Spinal cord (tissue), 10 donors: ENCODE measurements at places on chromosomes 6 and 20.

- peaks cover 10% of the 10 kb centered on the region for H3K36me3 ChIP-seq
- H3K27ac ChIP-seq: no peak overlapping the region
- no peaks in the 10 kb centered on the region for H3K27me3 ChIP-seq
- H3K4me3 ChIP-seq: no peak overlapping the region
- peaks cover 14% of the 10 kb centered on the region for H3K4me1 ChIP-seq
- DNase-seq: no peak
Measured at GRCh38 chr6:43311666-43312065, 3.0 kb upstream of the CRIP3 start.

GRCh38 chr20:43631598-43631997 is 35.3 kb upstream of the MYBL2 start:
- no peaks in the 10 kb centered on the region for H3K27me3 ChIP-seq
- H3K4me3 ChIP-seq: no peak overlapping the region
- no peaks in the 10 kb centered on the region for H3K4me1 ChIP-seq
- no peak for DNase-seq

DNA sequence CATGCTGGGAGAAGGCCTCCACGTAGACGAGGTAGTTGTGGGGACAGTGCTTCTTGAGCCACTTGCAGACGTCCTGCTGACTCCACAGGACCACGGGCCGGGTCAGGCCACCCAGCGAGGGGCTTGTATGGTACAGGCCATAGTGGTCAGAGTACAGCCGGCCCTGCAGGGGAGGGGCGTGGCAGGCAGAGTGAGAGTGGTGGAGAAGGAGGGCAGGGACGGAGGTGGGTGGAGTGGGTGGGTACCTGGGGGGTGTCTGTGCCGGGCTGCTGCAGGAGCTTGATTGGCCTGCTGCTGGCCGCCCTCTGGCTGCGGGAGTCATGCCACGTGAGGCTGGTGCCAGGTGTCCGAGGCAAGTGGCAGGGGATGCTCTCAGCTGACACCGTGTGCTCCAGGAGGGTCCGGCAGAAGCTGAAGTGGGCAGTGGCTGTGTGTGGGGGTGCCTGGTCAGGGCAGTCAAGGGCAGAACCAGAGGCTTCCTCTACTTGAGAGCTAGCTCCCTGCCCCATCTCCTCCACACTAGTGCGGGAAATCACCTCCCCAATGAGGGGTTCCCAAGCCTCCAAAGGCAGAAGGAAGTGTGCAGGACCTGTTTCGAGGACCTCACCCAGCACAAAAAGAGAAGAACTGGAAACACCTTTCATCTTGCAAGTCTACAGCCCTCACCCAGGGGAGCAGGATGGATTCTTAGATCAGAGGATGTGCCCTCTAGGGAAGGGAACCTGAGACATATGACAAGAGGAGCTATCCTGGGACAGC is 2.3 kb downstream of the SAMD10 start:
- peak; percentile 2 for DNase-seq
- no peaks in the 10 kb centered on the region for H3K27me3 ChIP-seq
- peaks cover 54% of the 10 kb centered on the region for H3K4me1 ChIP-seq
- no peak overlapping the region for H3K27ac ChIP-seq
- no peak overlapping the region for H3K4me3 ChIP-seq

DNA sequence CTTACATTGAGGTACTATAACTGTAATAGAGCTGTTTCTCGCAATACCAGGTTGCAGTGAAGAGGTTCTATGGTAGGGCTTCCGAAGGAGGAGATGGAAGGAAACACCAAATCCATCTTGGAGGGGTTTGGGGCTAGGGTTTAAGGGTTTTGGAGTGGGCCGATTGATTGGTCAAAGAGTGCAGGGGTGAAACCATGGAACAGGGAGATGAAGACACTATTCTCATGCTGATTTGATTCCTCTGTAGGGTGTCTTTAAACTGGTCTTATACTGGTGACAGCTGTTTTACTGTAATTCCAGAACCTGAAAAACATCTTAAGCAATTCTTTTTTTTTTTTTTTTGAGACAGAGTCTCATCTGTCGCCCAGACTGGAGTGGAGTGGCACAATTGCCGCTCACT is 7.8 kb downstream of the SMIM13 start:
- no peak overlapping the region for H3K27ac ChIP-seq
- H3K4me3 ChIP-seq: no peak overlapping the region
- no peak for DNase-seq
- peaks cover 3% of the 10 kb centered on the region for H3K36me3 ChIP-seq
- no peaks in the 10 kb centered on the region for H3K27me3 ChIP-seq

GRCh38 chr6:140051521-140052512 is 677.4 kb upstream of the CITED2 start:
- H3K27me3 ChIP-seq: no peaks in the 10 kb centered on the region
- H3K36me3 ChIP-seq: no peaks in the 10 kb centered on the region

DNA sequence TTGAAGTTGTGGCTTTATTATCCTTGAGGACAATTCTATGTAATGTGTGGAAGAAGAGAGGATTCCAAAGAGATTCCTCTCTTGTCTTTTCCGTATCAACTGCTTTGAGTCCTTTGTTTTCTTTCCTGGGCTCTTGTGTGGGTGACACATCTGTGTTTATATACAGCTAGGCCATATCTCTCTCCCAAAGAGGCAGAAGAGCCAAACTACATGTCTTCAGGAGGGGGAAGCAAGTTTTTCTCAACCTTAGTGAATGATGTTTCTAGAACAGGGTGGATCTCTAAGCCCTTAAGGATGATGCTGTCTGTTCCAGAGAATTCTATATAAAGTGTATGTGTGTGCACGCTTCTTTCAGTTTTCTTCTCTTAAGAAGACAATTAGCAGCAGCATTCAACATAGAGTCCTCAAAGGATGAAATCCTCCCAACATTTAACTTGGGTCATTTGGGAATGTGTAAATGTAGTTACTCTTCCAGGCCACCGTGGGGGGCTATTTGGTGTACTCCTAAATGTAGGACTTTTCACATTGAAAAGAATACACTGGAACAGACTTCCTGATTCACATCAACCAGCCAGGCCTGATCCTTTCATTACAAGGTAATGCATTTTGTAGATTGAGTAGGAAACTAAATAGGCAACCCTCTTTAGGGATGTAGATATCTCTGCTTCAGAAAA is 92.8 kb upstream of the EEF1E1 start:
- no peaks in the 10 kb centered on the region for H3K36me3 ChIP-seq
- no peaks in the 10 kb centered on the region for H3K27me3 ChIP-seq
- no peak overlapping the region for H3K27ac ChIP-seq
- H3K4me3 ChIP-seq: no peak overlapping the region
- H3K4me1 ChIP-seq: no peaks in the 10 kb centered on the region

DNA sequence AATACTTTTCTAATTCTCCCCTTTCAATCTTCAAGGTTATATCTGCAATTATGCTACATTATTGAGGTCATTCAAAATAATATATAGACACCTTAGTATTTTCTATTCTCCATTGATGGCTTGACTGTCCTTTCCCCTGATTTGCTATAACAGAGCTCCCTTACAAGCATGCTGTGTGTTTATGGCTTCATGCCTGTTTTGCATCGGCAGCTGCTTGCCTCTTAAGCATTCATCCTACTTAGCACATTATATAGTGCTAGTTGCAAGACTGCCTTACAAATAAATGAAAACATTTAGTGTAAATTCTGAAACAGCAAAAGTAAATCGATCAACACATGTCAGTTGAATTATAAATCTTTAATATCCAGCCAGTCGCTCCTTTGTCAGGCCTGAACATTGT is 476.2 kb upstream of the POU3F2 start:
- H3K36me3 ChIP-seq: no peaks in the 10 kb centered on the region
- H3K27ac ChIP-seq: no peak overlapping the region
- no peaks in the 10 kb centered on the region for H3K27me3 ChIP-seq
- H3K4me3 ChIP-seq: no peak overlapping the region

DNA sequence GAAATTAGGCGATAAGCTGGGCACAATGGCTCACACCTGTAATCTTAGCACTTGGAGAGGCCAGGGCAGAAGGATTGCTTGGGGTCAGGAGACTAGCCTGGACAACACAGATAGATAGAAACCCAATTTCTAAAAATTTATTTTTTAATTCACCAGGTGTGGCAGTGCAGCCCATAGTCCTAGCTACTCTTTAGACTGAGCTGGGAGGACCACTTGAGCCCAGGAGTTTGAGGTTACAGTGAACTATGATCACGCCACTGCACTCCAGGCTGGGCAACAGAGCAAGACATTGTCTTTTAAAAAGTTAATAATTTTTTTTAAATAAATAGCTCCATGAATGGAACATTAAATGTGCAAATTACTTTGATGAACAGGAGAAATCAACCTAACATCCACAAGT is 8.2 kb downstream of the ZNF318 start:
- no peaks in the 10 kb centered on the region for H3K4me1 ChIP-seq
- no peak overlapping the region for H3K27ac ChIP-seq
- H3K36me3 ChIP-seq: peaks cover 35% of the 10 kb centered on the region

DNA sequence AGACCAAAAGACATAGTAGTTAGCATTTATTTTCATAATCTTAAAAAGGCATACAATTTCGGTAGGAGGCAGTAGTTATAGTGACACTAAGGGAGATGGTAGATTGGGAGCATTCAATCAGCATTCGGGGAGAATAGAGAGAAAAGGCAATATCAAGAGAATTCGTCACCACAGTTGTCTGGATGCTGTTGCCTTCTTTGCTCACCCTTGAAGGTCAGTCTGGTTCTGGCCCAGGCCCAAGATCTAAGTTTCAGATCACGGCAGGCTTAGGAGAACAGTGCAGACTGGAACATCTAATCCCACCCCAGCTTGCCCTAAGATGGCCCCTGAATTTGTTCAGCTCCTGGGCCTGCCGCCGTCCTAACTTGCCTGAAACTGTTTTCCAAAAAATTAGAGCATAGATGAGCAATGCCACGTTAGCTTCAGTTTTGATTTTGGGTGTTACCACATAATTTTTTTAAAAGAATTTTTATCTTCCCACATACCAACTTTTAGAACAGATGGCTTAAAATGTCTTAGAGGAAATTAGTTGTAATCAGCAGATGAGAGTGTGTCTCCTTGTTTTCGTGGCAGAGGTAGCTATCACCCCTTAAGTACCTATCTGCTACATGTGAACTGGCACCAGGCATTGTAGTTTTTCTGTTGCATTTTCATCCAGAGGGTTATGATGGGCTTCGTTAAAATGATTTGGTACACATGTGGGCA is 8.3 kb upstream of the CEP85L start:
- H3K4me1 ChIP-seq: peaks cover 4% of the 10 kb centered on the region
- H3K36me3 ChIP-seq: no peaks in the 10 kb centered on the region
- H3K4me3 ChIP-seq: no peak overlapping the region
- no peaks in the 10 kb centered on the region for H3K27me3 ChIP-seq

DNA sequence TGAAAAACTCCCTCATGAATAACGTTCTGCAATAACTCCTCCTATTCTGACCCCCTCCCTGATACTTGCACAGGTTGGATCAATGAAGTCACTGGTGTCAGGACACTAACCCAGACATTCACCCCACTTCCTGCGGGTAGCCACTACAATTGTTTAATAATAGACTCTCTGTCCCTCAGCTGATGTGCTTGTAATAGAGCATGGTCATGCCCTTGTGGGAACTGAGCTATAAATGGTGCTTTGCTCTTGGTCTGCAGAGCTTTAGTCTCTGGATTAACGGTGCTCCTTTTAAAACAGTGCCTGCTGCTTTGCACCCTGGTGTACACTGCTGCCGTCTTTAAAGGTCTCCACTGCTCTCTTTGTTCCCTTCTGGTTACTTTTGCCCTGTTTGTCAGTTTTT is 127.3 kb downstream of the BACH2 start:
- no peak for DNase-seq
- H3K27ac ChIP-seq: no peak overlapping the region
- H3K36me3 ChIP-seq: no peaks in the 10 kb centered on the region
- H3K27me3 ChIP-seq: no peaks in the 10 kb centered on the region

DNA sequence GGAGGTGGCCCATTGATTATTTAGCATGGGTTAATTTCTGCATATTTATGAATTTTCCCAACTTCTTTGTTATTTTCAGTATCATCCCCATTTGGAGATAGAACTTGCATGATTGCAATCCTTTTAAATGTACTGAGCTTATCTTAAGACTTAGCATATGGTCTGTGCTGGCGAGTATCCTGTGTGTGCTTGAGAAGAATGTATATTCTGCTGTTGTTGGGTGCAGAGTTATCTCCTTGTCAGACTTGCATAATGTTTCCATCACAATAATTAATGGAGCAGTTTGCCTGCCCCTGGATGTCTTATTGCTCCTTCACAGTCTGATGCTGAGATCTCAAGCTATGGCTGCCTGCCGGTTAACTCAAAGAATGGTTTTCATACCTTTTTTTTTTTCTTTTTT is 112.6 kb downstream of the CDYL start:
- no peak for DNase-seq
- no peaks in the 10 kb centered on the region for H3K4me1 ChIP-seq
- H3K27ac ChIP-seq: no peak overlapping the region

DNA sequence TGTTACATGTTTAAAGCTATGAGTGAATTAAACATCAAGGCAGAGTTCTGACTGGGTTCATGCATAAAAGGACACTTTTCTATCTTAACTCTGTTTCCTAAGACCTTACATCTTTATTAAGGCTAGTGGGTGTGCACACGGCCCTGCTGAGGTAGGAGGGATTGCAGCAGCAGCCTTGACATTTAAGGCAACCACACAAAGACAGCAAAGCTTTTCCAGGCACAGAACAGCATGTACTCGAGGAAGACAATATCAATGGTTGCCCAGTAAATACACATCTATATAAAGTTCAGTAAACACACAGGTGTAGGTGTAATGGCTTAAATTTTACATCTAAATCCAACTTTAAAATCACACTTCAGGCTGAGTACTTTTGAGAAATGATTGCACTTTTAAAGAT is 79.8 kb upstream of the LOC128125822 start:
- no peak overlapping the region for H3K27ac ChIP-seq
- H3K4me3 ChIP-seq: no peak overlapping the region
- H3K4me1 ChIP-seq: no peaks in the 10 kb centered on the region
- no peaks in the 10 kb centered on the region for H3K27me3 ChIP-seq

DNA sequence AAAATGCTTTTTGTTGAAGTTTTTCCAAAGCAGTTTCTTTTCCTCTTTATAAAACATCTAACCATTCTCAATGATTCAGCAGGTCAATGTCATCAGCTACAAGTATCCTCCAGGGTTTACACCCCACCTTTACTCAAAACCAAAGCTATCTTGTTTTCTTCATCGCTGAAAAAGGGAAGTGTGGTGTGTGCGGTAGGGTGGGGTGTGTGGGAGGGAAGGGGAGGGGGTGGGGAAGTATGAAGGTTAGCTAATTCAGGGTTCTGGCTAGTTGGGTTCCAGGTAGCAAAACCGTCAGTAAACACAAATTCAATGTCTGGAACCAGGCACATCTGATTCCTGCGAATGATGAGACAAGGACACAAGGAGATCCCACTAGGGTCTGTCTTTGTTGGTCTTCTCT is 189.6 kb downstream of the GJA10 start:
- no peak overlapping the region for H3K4me3 ChIP-seq
- no peaks in the 10 kb centered on the region for H3K36me3 ChIP-seq
- H3K27ac ChIP-seq: no peak overlapping the region
- H3K27me3 ChIP-seq: no peaks in the 10 kb centered on the region
- H3K4me1 ChIP-seq: no peaks in the 10 kb centered on the region

DNA sequence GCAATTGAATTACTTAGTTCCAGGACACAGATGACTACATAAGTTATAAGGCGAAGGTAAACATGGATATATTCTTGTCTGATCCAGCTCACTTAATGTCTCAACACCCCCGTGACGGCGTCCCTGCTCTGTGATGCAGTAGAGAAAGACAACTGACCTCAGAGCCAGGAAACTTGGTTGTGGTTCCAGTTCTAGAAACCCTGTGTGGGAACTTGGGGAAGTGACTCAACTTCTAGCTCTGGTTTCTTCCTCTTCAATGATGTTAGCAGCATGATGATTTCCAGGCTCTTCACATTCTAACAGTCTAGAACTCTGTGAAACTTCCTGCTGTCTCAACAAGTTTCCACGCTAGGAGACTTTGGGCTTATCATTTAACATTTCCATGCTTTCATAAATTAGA is 18.4 kb downstream of the LAMA4 start:
- no peaks in the 10 kb centered on the region for H3K27me3 ChIP-seq
- no peak for DNase-seq
- no peak overlapping the region for H3K4me3 ChIP-seq
- H3K4me1 ChIP-seq: no peaks in the 10 kb centered on the region
